ENCODE measurements at places on chromosomes 1 and 21.

DNA sequence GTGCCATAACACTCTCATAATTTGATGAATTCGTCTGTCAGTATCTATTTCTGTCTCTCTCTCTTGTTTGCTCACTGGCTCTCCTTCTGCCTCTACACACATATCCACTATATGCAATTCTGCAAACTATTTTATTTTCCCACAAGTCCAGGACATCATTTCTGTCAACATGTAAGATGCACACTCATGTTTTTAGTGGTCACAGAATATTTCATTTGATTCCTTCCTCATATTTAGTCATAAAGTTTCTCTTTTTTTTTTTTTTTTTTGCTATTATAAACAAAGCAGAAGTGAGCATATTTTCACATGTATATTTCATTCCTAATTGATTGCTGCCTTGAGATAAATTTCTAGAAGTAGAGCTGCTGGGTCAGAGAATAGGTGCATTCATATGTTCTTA, 165.3 kb downstream of the PGBD5 start:
- peaks cover 73% of the 10 kb centered on the region for H3K36me3 ChIP-seq
- DNase-seq = no peak
- H3K4me3 ChIP-seq = no peak overlapping the region
- no peaks in the 10 kb centered on the region for H3K4me1 ChIP-seq

DNA sequence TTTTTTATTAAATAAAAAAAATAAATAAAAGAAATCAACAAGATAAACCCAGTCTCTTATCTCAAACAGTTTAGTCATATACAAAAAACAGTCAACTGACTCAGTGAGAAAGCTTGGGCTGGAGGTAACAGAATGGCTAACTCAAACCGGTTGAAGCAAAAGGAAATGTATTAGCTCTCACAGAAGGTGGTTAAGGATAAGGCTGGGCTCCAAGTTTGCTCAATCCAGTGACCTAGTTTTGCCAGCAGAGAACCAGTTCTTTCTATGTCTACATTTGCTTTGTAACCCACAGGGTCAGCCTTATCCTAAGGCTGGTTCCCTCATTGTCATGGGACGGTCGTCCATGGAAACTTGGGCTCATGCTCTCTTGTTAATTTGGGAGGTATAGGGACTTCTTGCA, 144.5 kb upstream of the L1TD1 start:
- H3K4me1 ChIP-seq = no peaks in the 10 kb centered on the region
- no peak overlapping the region for H3K27ac ChIP-seq
- peak; percentile 38 for DNase-seq
- H3K4me3 ChIP-seq = no peak overlapping the region
- no peaks in the 10 kb centered on the region for H3K27me3 ChIP-seq
- peaks cover 37% of the 10 kb centered on the region for H3K36me3 ChIP-seq

- peaks cover 39% of the 10 kb centered on the region for H3K4me1 ChIP-seq
- H3K4me3 ChIP-seq = no peak overlapping the region
- no peaks in the 10 kb centered on the region for H3K27me3 ChIP-seq
- H3K36me3 ChIP-seq = peaks cover 18% of the 10 kb centered on the region
Observed at GRCh38 chr1:160094806-160095205, 3.6 kb downstream of the IGSF8 start.

DNA sequence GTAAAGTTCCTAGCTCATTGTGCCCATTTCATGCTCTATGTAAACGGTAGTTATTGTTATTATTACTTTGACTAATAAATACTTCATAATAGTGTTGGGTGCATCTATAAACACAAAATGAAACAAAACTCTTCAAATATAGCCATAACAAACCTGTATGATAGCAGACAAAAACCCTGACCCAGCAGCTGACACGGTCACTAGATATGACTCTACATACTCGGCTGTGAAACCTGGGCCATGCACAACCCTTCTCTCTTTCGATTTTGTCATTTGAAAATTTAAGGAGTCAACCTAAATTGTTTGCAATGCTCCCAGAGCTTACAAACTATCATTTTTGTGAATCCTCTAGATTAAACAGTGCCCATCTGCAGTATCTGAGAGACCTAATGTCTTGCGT, 8.0 kb upstream of the RGS13 start:
- no peak overlapping the region for H3K4me3 ChIP-seq
- no peaks in the 10 kb centered on the region for H3K36me3 ChIP-seq
- no peaks in the 10 kb centered on the region for H3K27me3 ChIP-seq
- peaks cover 4% of the 10 kb centered on the region for H3K4me1 ChIP-seq
- no peak for DNase-seq

DNA sequence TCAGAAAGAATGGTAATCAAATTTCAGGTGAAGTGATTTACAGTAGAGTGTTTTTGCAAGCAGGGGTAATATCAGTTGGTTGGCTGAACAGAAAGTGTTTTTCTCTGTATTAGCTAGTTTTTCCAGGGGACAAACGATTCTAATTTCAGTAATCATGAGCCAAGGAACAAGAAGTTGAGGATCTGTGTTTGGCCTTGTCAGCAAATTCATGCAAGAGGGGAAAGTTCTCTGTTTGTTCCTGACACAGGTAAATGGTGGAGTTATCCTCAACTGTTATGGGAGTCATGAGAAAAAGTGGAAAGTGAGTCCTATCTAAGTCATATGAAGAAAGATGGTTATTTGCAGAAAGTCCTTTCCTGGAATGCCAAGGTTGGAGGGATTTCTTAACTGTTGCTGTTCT, 24.6 kb upstream of the SLC35A3 start:
- no peak overlapping the region for H3K4me3 ChIP-seq
- H3K27ac ChIP-seq = no peak overlapping the region
- no peak for DNase-seq

- no peaks in the 10 kb centered on the region for H3K36me3 ChIP-seq
- H3K27ac ChIP-seq = peak overlapping the region; percentile 52
- no peaks in the 10 kb centered on the region for H3K27me3 ChIP-seq
- H3K4me1 ChIP-seq = peaks cover 42% of the 10 kb centered on the region
- DNase-seq = no peak
Observed at GRCh38 chr1:165884009-165884689, 56.7 kb downstream of the UCK2 start.

- peak overlapping the region; percentile 96 for H3K4me3 ChIP-seq
- peak; percentile 65 for DNase-seq
- peaks cover 36% of the 10 kb centered on the region for H3K36me3 ChIP-seq
- H3K27ac ChIP-seq = peak overlapping the region; percentile 96
- no peaks in the 10 kb centered on the region for H3K27me3 ChIP-seq
- H3K4me1 ChIP-seq = peaks cover 45% of the 10 kb centered on the region
Observed at GRCh38 chr1:155324717-155325602, 4.3 kb downstream of the RUSC1 start.

- no peaks in the 10 kb centered on the region for H3K27me3 ChIP-seq
- H3K4me1 ChIP-seq = peaks cover 17% of the 10 kb centered on the region
- H3K36me3 ChIP-seq = no peaks in the 10 kb centered on the region
- H3K27ac ChIP-seq = no peak overlapping the region
Observed at GRCh38 chr1:211641942-211642341, 33.5 kb downstream of the NEK2 start.

GRCh38 chr1:38444311-38444710, 397.7 kb upstream of the POU3F1 start:
- peaks cover 52% of the 10 kb centered on the region for H3K27me3 ChIP-seq
- H3K4me1 ChIP-seq = no peaks in the 10 kb centered on the region

DNA sequence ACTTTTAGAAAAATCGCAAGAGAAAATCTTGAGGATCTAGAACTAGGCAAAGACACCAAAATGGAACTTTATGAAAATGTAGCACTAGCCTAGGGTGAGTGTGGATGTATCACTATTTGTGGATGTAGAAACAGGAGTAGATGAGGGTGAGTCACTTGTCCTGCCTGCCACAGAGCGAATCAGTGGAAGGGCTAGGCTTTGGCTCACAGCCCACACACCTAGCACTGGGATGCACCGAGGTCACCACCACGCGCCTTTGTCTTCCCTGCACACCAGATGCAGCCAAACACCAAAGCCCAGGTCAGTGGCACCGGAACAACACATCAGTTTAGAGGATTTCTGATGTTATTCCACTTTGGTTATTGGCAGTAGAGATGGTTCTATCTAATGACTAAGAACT, 38.2 kb downstream of the PKNOX1 start:
- H3K27me3 ChIP-seq = no peaks in the 10 kb centered on the region
- no peak overlapping the region for H3K27ac ChIP-seq
- H3K4me1 ChIP-seq = no peaks in the 10 kb centered on the region
- no peak for DNase-seq

- H3K27ac ChIP-seq = peak within 1 kb of the TSS; percentile 100
- no peaks in the 10 kb centered on the region for H3K27me3 ChIP-seq
- no peaks in the 10 kb centered on the region for H3K36me3 ChIP-seq
- no peak for DNase-seq
- peaks cover 40% of the 10 kb centered on the region for H3K4me1 ChIP-seq
Observed at GRCh38 chr1:93180723-93181613, at the start of gene CCDC18. TSS of gene CCDC18 (plus strand) at chr1:93180724. CDS start at chr1:93183362, 2,638 bp downstream.

DNA sequence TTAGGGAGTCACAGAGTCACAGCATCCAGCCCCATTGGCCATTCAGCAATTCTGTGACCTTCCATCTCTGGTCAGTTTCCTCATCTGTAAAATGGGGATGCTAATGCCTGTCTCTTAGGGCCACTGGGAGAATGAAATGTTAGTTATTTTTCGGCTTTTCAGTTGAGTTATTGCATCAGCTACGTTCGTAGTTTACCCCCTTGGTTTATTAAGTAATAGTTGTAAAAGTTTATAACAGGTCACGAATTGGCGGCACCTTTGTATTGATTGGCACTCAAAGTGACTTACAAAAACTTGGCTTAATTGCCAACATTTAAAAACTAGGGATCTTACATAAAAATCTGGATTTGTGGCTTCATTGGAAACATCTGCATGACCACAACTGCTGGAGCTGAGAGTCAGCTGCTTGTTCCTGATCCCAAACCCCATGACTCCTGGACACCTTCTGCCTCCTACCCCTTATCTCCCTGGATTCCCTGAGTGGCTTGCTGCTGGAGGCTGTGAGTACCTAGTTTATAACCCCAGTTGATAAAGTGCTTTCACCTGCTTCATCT, 23.0 kb upstream of the SLC1A7 start:
- H3K4me3 ChIP-seq = no peak overlapping the region
- no peak for DNase-seq
- no peak overlapping the region for H3K27ac ChIP-seq
- no peaks in the 10 kb centered on the region for H3K4me1 ChIP-seq

DNA sequence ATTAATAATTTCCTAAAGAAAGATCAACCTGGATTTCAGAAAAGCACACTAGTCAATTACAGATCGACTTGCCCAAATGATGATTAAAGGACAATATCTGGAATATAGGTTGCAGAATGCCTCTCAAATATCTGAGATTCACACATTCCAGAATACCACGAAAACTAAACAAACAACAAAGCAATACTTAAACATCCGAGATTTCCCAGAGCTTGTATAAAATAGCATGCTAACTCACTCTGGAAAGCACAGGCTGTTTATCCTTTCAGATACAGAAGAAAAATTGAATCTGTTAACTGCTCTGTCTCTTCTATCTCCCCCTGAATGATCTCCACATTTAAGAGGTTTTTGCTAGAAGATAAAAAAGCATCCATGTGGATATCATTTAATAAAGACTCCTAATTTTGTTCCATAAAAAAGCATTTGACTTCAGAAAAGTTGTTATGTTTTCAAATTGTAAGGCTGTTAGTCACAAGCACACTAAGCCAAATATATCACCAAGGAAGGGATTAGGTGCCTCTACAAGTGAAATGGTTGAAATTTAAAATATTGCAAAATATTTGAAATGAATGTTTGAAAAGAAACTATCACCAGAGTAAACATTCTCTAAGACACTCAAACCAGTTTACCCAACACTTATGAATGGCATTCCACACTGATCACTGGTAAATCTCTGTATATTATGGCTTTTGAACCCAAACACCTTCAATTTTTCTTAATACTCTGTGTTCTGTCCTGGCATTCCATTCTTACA, 865.1 kb upstream of the ADAMTS5 start:
- no peak for DNase-seq
- H3K36me3 ChIP-seq = no peaks in the 10 kb centered on the region
- no peak overlapping the region for H3K27ac ChIP-seq
- no peaks in the 10 kb centered on the region for H3K27me3 ChIP-seq
- H3K4me3 ChIP-seq = no peak overlapping the region
- peaks cover 4% of the 10 kb centered on the region for H3K4me1 ChIP-seq

DNA sequence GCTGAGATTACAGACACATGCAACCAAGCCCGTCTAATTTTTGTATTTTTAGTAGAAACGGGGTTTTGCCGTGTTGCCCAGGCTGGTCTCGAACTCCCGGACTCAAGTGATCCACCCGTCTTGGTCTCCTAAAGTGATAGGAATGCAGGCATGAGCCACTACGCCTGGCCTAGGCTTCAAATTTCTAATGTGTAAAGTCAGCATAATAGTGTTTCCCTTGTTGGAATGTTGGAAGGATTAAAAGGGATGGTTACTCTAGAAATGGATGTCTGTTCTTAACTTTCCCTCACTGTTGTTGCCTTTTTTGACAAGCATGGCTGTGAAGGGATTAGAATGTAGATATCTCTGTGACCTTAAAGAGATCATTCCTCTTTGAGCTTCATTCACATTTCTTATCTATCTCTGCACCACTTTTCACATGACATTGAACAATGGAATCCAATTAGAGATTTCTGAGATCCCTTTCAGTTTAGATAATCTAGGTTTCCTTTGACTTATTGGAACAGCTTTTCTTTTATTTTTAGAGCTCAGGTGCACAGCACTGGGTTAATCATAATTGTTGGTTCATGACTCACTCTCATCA, 33.7 kb downstream of the NFASC start:
- H3K27me3 ChIP-seq = no peaks in the 10 kb centered on the region
- no peak overlapping the region for H3K27ac ChIP-seq
- no peak for DNase-seq
- no peak overlapping the region for H3K4me3 ChIP-seq
- H3K4me1 ChIP-seq = no peaks in the 10 kb centered on the region
- no peaks in the 10 kb centered on the region for H3K36me3 ChIP-seq

GRCh38 chr1:147579934-147580537, 38.7 kb downstream of the BCL9 start:
- H3K27me3 ChIP-seq = no peaks in the 10 kb centered on the region
- no peak for DNase-seq
- H3K4me1 ChIP-seq = peaks cover 11% of the 10 kb centered on the region
- no peak overlapping the region for H3K27ac ChIP-seq
- no peaks in the 10 kb centered on the region for H3K36me3 ChIP-seq

GRCh38 chr1:243493156-243494129, 237.6 kb downstream of the SDCCAG8 start:
- peaks cover 49% of the 10 kb centered on the region for H3K4me1 ChIP-seq
- DNase-seq = no peak
- H3K4me3 ChIP-seq = no peak overlapping the region
- peaks cover 30% of the 10 kb centered on the region for H3K36me3 ChIP-seq

- H3K4me3 ChIP-seq = no peak overlapping the region
- H3K27ac ChIP-seq = no peak overlapping the region
- no peaks in the 10 kb centered on the region for H3K27me3 ChIP-seq
- DNase-seq = no peak
- H3K4me1 ChIP-seq = peaks cover 13% of the 10 kb centered on the region
Observed at GRCh38 chr1:20847611-20848080, 60.5 kb upstream of the HP1BP3 start.

GRCh38 chr1:36284061-36284460, 22.1 kb upstream of the SH3D21 start:
- DNase-seq = no peak
- H3K27ac ChIP-seq = no peak overlapping the region
- no peak overlapping the region for H3K4me3 ChIP-seq
- H3K4me1 ChIP-seq = peaks cover 70% of the 10 kb centered on the region
- no peaks in the 10 kb centered on the region for H3K27me3 ChIP-seq

Data from stomach (tissue), 19 donors.